ENCODE measurements at places on chromosomes 3 and 15.

GRCh38 chr3:67006460-67006859, 8.4 kb downstream of the KBTBD8 start:
- DNase-seq = no peak

DNA sequence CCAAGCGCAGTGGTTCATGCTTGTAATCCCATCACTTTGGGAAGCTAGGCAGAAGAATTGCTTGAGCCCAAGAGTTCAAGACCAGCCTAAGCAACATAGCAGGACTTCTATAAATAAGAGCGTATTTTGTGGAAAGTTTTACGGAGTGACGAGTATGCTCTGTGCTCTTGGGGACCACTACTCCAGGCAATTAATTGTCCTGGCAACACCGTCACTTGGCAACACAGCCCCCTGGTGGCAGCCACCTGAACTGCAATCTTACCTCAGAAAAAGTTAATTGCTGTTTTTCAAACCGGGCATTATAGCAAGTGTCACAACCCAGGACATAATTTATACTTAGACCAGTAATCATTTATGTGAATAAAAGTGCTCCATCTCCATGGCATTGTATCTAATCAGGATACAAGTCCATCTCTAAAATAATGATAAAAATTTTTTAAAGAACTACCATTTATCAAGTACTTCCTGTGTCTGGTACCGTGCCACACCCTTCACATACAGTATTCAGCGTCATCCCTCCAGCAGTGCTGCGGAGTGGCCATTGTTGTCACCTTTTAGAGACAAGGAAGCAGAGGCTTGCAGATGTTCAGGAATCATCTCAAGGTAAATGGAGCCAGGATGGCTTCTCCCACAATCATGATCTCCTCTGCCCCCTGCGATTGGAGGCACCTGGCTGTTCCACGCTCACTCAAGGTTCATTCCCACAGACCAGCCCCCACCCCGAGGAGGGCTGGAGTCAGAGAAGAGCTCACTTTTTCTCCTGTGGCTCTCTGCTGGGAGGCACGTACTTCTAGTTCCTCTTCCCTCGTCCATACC, 34.5 kb downstream of the PLA2G4D start:
- peak; percentile 70 for DNase-seq

- DNase-seq = no peak
These were observed 65.6 kb downstream of the GRIP2 start for GRCh38 chr3:14474363-14475081.

DNA sequence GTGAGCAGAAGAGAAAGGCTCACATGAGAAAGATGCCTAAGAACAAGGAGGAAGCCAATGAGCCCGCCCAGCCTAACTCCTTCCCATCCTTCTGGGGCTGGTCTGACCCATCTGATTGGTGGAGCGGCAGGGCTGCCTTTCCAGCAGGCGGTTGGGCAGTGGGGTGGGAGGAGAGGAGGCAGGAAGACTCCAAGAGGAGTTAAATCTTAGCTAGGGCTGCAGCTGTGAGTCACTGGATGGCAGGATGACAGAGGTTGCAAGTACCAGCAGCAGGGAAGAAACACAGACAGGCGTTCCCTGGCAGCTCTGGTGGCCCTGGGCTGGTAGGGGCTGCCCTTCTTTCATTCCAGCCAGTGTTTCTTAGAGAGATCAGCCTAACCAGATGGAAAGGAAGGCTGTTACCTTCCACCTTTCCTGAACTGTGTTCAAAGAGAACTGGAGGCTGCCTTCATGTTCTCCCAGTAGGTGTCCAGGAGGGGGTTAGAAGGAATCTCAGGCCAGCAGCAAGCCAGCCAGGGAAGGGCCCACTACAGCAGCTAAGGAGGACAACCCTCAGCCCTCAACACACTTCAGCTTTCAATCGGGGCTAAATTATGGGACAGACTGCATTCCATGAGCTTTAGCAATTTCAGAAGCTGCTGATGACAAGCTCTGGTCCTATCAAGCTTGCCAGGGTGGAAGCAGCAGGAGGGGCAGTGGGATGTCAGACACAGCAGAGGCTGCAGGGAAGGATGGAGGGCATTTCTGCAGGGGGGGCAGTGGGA, 50.3 kb downstream of the CHSY1 start:
- no peak for DNase-seq

- DNase-seq = no peak
These were observed 85.0 kb upstream of the CNTN6 start for GRCh38 chr3:1007866-1008265.

GRCh38 chr3:107913701-107914100, 177.1 kb downstream of the CD47 start:
- DNase-seq = no peak

- DNase-seq = no peak
These were observed 192.5 kb downstream of the GOLGA6L6 start for GRCh38 chr15:20348900-20349773.

GRCh38 chr15:70859322-70859908, 5.5 kb upstream of the LARP6 start:
- no peak for DNase-seq

DNA sequence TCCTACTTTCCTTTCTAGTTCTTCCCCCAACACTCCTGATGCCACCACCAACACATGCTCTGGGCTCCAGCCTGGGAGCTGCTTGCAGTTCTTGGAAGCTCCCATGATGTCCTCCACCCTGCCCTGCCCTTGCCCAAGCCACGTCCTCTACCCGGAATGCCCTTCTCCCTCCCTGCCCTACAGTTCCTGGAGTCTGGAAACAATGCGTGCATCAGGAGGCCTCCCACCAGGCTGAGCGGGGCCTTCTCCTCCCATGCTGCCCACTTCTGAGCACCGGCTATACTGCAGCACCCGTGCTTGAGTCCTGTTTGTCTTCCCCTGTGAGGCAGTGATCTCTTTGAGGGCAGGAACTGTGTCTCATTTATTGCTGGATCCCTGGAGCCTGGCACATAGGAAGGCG, 44.6 kb downstream of the DGKG start:
- no peak for DNase-seq

GRCh38 chr3:183513046-183513706, 42.3 kb downstream of the KLHL6 start:
- DNase-seq = no peak

GRCh38 chr3:41525303-41526064, 326.2 kb downstream of the CTNNB1 start:
- DNase-seq = no peak

DNA sequence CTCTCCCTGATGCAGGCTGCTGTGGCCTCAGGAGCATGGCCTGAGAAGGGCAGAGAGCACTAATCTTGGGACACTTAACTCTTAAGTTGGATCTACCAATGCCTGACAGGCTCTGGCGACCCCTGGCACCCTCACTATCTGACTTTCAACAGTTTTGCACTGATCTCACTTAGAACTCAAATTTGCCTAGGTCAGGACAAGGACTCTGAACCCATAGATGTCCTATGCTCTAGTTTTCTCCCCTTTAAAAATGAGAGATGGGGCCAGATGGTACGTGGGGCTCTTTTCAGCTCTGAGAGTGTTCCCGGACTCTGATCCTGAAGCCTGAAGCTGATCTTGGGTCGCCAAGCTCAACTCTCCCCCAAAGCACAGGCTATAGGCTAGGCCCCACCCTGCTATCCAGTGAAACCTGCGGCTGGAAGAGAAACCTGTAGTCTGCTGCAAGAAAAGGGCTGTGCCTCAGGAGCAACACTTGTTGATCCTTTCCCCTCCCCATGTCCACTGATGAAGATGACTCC, 65.7 kb downstream of the RPL39L start:
- DNase-seq = no peak
